ENCODE measurements at places on chromosomes 7 and 10.

DNA sequence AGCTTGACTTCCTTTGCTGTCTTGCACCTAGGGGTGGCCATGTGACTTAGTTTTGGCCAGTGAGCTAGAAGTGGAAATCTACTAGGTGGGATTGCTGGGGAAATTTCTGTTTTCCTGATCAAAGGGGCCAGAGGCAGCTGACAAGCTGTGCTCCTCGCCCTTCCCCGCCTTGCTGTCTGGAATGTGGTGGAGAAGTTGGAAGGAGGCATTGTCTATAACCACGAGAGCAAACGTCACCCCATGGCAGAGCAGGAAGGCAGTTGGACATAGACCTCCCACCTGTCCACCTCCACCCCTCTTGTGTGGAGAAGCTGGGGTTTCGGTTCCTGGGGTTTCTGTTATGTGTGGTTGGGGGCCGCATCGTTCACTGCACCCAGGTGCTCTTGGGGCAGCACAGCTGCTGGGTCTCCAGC, 7.3 kb downstream of the SFRP5 start:
- DNase-seq = no peak

- DNase-seq = no peak
Observed at GRCh38 chr10:123434435-123435039, 231.6 kb upstream of the GPR26 start.

DNA sequence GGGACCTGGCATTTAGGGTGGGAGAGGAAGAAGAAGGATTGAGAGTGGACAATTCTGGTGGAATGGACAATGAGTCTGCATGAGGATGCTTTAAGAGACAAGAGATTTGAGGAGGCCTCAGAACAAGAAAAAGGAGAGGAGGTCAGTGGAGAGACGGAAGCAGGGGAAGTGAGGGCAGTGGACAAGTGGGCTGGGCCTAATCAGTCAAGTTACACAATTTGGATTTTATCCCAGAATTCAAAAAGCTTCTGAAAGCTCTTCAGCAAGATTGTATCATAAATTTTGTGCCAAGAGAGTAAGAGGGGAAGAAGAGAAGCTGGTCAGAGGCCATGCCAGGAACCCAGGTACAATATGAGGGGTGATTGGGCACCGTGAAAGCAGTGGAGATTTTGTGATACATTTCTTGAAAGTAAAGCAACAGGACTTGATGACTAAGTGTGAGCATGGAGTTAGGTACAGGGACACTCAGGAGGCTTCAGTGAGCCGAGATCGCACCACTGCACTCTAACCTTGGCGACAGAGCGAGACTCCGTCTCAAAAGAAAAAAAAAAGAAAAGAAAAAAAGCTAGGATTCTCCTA, 19.3 kb upstream of the TSPAN13 start:
- no peak for DNase-seq

GRCh38 chr10:109978481-109978880, 29.3 kb upstream of the ADD3 start:
- no peak for DNase-seq

DNA sequence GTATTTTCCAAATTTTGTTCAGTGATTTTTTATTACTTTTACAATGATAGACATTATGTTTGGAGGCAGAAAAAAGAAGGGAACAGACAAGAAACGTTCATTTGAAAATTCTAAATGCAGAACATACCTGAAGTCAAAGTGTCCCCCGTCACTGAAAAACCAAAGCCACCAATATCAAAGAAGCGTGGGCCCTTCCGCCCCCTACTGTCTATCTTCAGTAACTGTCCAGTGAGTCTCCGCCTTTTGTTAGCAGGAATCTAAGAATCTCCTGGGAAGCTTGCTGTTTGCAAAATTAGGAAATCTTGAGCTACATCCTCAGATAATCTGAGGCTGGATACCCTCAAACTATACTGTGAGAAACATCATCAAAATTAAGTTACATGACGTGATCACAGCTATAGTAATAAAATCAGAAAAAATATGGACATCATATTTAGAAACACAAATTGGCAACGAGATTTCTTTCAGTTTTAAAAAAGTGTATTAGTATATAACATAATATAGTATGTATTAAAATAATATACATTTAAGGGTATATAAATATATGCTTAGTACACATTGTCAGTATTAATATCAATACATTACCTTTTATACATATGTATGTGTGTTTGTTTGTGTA, 169.3 kb upstream of the AKR1E2 start:
- DNase-seq = no peak

DNA sequence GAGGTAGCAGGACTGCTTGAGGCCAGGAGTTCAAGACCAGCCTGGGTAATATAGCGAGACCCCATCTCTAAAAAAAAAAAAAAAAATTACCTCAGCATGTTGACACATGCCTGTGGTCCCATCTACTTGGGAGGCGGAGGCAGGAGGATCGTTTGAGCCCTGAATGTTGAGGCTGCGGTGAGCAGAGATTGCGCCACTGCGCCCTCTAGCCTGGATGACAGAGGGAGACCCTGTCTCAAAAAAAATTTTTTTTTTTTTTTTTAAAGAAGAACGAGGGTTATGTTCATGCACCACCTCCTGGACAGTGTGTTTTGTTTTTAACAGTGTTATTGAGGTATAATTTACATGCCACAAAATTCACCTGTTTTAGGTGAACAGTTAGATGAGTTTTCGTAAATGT, 51.1 kb upstream of the SEPHS1 start:
- no peak for DNase-seq

GRCh38 chr7:82294382-82294784, 149.2 kb downstream of the CACNA2D1 start:
- DNase-seq = no peak

DNA sequence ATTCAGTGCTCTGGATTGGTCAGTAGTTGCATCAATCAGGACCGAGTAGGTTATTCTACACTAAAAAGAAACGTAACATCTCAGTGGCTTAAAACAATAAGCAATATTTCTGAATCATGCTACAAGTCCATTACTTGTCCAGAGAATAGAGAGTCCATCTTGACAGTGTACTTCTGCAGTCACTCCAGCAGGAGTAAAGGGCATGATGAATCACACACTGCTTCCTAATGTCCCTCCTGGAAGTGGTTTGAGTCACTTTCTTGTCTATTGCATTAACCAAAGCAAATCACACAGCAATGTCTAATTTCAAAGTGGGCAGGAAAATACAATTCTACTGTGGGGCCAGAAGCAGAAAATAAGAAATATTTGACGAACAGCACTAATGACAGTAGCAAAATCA, 124.8 kb downstream of the TSPAN12 start:
- DNase-seq = no peak

GRCh38 chr10:36033808-36034207, 391.7 kb upstream of the FZD8 start:
- DNase-seq = no peak

DNA sequence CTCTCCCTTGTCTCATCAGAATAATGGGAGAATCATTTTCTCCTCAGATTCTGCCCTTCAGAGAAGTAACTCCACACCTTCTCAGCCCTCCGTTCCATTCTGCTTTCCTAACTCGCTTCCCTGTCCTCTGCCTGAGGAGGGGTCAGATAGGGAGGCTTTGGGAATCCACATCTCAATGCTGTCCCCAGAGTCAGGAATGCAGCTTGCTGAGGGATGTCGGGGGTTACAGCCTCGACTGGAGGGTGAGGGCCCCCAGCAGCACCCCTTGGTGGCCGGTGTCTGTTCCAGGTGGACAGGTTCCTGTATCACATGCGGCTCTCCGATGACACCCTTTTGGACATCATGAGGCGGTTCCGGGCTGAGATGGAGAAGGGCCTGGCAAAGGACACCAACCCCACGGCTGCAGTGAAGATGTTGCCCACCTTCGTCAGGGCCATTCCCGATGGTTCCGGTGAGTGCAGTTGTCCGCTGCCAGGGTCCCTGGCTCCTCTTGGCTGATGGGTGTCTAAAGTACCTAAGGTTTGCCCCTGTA, 6.9 kb downstream of the HKDC1 start:
- DNase-seq = no peak

DNA sequence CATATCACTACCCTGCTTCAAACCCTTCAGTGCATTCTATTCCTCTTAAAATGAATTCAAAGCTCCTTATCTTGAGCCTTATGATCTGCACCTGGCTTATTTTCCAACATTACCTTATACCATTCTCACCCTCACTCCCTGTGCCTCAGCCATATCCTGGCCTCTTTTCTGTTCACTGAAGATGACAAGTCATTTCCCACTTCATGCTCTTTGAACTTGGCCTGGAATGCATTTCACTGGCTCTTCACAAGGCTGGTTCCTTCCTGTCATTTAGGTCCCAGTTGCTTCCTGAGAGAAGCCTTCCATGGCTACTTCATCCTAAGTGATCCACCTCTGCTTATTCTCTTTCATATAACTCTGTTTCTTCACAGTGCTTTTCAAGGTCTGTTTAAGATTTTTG, 3.2 kb upstream of the LIPF start:
- no peak for DNase-seq

DNA sequence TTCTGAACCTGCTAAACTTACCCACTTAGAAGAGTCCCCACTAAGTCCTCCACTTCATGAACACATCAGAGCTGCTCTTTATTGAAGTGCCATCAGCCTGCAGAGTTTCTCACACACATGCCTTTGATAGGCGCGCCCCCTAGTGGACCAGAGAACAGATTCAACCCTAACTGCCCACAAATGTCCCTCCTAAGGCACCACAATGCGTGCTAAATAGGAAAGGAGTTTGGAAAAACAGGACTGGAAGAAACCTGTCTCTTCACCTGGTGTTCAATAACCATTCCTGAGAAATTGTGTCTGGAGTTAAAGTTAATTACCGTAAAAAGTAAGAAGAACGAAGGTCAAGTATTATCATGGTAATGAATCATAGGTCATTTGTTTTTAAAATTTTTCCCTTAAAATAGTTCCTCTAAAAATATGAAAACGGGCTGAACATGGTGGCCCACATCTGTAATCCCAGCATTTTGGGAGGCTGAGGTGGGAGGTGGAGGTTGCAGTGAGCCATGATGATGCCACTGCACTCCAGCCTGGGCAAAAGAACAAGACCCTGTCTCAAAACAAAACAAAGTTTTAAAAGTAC, 249.7 kb downstream of the ELMO1 start:
- peak; percentile 90 for DNase-seq

DNA sequence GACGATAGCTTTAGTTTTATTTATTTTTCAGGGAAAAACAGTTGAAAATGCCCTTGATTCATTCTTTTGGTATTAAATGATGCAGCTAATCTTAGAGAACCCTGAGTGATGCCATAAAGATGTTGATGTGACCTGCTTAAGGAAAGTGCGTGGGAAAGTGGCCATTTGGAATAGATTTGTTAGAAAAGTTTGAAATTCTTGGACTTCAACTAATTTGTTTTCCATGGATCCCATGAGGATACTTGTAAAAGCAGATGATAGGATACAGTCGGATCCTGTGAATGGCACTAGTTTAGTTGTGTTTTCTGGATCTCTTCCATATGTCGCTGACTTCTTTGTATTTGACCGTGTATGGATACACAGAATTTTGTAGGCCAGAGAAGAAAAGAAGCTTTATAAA, 69.0 kb downstream of the SEPTIN7 start:
- DNase-seq = no peak

GRCh38 chr7:86908948-86909347, 150.5 kb downstream of the ELAPOR2 start:
- no peak for DNase-seq

GRCh38 chr10:29323367-29323766, 34.5 kb downstream of the LYZL1 start:
- DNase-seq = no peak

- DNase-seq = no peak
Observed at GRCh38 chr10:31031205-31031557, 484 bp downstream of the ZNF438 start.

GRCh38 chr10:33071857-33072256, 113.8 kb upstream of the ITGB1 start:
- no peak for DNase-seq

- DNase-seq = no peak
Observed at GRCh38 chr10:57849691-57850357, 417.9 kb downstream of the IPMK start.

GRCh38 chr7:50661345-50662040, 96.3 kb upstream of the DDC start:
- no peak for DNase-seq

DNA sequence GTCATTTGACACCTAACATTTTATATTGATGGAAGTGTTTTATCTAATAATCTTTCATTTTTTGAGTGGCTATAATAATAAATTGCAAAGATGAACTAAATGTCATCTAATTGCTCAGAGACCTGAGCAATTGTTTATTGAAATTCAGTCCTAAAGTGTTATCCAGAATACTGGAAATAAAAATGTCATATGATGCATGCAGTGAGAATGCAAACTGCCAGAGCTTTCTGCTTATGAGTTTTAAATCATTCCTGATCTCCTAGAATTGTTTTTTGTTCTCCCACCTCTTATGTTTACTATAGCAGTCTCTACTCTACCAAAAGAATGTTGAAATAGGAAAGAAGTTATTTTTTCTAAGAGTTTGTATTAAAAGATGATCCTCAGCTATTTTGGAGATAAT, 116.7 kb downstream of the FOXP2 start:
- DNase-seq = no peak

- no peak for DNase-seq
Observed at GRCh38 chr10:4767033-4767814, 58.8 kb upstream of the AKR1E2 start.

DNA sequence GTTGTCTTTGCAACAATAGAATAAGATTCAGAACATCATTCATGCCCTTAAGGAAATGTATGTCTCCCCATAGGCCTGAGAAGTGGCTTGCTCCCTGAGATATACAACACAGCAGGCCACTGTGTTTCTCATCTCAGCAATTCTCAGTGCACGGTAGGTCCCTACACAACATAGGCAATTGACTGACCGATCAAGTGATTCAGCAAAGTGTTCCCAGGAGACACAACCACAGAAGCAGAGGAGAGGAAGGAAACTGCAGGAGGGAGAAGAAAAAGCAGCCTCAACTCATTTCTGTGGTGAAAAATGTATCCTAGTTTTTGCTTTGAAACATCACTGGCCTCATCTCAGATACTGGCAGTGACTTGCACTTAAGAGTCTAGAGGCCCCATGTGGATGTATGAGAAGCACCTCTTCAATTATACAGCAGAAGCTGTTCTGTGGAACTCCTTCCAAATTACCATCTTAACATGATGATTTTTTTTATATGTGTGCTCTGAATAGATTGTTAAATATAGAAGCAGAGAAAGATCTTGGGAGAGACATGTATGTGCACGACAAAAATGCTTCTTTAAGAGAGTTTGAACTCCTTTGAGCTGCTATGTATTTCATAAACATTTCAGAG, 306.8 kb downstream of the XPNPEP1 start:
- DNase-seq = no peak

GRCh38 chr10:101237982-101238731, 8.9 kb upstream of the LBX1 start:
- DNase-seq = no peak

DNA sequence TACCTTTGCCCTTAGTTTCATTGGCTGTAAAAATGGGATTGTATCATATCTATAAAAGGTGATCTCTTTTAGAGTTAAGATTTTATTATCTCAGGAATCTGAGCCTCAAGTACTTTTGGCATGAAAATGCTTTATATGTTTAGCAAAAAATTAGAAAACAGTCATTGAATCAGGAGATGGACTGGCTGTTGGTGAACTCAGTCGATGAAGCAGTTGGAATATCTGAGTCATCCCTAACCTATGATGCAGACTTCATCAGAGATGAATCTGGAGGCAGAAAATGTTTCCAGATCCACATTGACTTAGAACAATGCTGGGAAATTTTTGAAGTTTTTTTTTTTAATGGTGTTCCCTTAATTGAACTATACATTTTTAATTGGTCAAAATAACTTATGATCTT, 228.5 kb downstream of the SLC25A13 start:
- DNase-seq = no peak
